ENCODE measurements at places on chromosomes 2 and 18. TPM values are rescaled to one million over a fixed set of nuclear protein-coding genes. Genes with fewer than 3 reads are reported as not detected.

The BZW1 gene
- total RNA-seq: 424 TPM

GRCh38 chr2:128412181-128412871 is 93.7 kb upstream of the HS6ST1 start:
- H3K27ac ChIP-seq: no peak overlapping the region
- DNase-seq: no peak
- H3K36me3 ChIP-seq: no peaks in the 10 kb centered on the region
- H3K4me1 ChIP-seq: peaks cover 22% of the 10 kb centered on the region
- H3K27me3 ChIP-seq: no peaks in the 10 kb centered on the region

The PLA2R1 gene
- total RNA-seq: 0.09 TPM

- no peak for DNase-seq
- no peaks in the 10 kb centered on the region for H3K27me3 ChIP-seq
- peaks cover 3% of the 10 kb centered on the region for H3K4me1 ChIP-seq
- H3K27ac ChIP-seq: peak overlapping the region; percentile 31
These were observed 70.6 kb upstream of the KLF7 start for GRCh38 chr2:207236156-207236935.

The HOXD3 gene
- total RNA-seq: 1.9 TPM

DNA sequence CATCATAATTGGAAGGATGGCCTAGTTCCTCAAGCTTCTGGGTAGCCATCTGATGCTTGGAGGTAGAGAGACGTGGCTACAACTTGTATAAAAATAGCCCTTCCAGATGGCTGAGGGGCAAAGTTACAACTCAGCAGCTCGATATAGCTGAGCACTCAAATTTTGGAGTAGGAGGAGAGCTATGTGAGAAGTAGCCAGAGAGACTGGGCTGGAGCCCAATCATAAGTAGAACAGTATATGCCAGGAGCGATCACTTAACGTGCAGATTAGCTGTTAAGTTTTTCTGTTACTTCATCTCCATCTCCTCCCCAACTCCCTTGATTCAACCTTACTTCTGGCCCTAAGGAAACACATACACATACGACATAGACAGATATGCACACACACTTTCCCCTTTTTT is 28.8 kb downstream of the CNRIP1 start:
- no peaks in the 10 kb centered on the region for H3K27me3 ChIP-seq
- no peaks in the 10 kb centered on the region for H3K36me3 ChIP-seq
- no peak overlapping the region for H3K4me3 ChIP-seq
- DNase-seq: no peak
- no peaks in the 10 kb centered on the region for H3K4me1 ChIP-seq

The FHOD3 gene
- 29.0 TPM for total RNA-seq

The ST6GAL2 gene
- 9.7 TPM for total RNA-seq

DNA sequence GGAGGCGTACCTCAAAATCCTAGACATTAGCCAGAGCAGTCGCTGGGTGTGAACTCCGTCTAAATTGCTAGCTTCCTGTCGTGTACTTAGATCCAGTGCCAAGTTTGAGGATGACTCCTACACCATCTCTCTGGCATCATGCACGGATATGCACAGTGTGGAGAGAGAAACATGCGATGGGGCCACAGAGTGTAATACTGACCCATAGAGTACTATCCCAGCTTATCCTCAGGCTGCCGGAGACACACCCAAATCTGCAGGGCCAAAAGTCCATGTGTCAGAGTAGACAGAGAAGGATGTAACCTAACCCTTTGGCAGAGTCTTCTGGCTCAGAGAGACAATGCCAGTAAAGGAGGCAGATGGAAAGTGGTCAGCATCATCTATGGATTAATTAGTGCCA is 84.2 kb downstream of the ARL4C start:
- DNase-seq: no peak
- H3K4me1 ChIP-seq: peaks cover 13% of the 10 kb centered on the region
- no peak overlapping the region for H3K4me3 ChIP-seq

- H3K27me3 ChIP-seq: no peaks in the 10 kb centered on the region
- H3K4me1 ChIP-seq: peaks cover 15% of the 10 kb centered on the region
- no peak overlapping the region for H3K27ac ChIP-seq
- no peak overlapping the region for H3K4me3 ChIP-seq
These were observed 1488.0 kb upstream of the CELF4 start for GRCh38 chr18:39053571-39053970.

DNA sequence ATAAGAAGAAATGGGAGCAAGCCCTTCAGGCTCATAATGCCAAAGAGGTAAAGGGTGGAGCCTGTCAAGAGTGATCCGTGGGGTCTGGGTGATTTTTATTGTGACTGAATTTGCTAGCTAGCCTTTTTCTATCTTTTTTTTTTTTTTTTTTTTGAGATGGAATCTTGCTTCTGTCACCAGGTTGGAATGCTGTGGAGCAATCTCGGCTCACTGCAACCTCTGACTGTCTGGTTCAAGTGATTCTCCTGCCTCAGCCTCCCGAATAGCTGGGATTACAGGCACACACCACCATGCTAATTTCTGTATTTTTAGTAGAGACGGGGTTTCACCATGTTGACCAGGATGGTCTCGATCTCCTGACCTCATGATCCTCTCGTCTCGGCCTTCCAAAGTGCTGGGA is 29.1 kb downstream of the DRC1 start:
- H3K4me1 ChIP-seq: peaks cover 18% of the 10 kb centered on the region
- no peak for DNase-seq
- H3K27ac ChIP-seq: no peak overlapping the region
- no peaks in the 10 kb centered on the region for H3K36me3 ChIP-seq
- H3K27me3 ChIP-seq: no peaks in the 10 kb centered on the region
- H3K4me3 ChIP-seq: no peak overlapping the region

The POTEE gene
- 1.0 TPM for total RNA-seq

The ACADL gene
- total RNA-seq: not detected

The APCDD1 gene
- total RNA-seq: 49.8 TPM

The COL5A2 gene
- 62.6 TPM for total RNA-seq

GRCh38 chr2:23149777-23150176 is 235.2 kb upstream of the KLHL29 start:
- H3K27ac ChIP-seq: no peak overlapping the region
- no peak overlapping the region for H3K4me3 ChIP-seq
- no peaks in the 10 kb centered on the region for H3K27me3 ChIP-seq
- DNase-seq: no peak
- H3K4me1 ChIP-seq: peaks cover 7% of the 10 kb centered on the region

The ASAP2 gene
- 51.8 TPM for total RNA-seq

DNA sequence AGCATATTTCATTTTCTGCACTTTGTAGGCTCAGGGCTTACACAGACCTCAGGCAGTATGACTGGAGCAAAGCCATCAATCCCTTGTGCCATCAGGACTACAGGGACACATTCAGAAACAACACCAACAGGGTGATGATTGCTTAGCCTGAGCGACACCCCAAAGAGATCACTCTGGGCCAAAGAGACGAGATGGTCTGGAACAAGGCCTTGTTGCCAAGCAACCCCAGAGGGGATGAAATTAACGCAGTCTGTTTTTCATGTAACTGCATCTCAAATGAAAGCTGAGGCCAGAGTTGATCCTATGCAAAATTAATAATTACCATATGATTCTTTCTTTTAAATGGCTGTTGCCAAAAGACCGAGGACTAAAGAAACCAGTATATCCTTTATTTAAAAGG is 20.2 kb upstream of the B3GNT2 start:
- peaks cover 8% of the 10 kb centered on the region for H3K4me1 ChIP-seq
- no peaks in the 10 kb centered on the region for H3K27me3 ChIP-seq
- no peak overlapping the region for H3K4me3 ChIP-seq
- no peaks in the 10 kb centered on the region for H3K36me3 ChIP-seq

The CTLA4 gene
- total RNA-seq: 1.3 TPM

The CYBRD1 gene
- total RNA-seq: 11.8 TPM

- no peak overlapping the region for H3K27ac ChIP-seq
- DNase-seq: no peak
- H3K27me3 ChIP-seq: no peaks in the 10 kb centered on the region
- peaks cover 6% of the 10 kb centered on the region for H3K4me1 ChIP-seq
- no peak overlapping the region for H3K4me3 ChIP-seq
These were observed 306.2 kb downstream of the SETBP1 start for GRCh38 chr18:44986933-44987332.

DNA sequence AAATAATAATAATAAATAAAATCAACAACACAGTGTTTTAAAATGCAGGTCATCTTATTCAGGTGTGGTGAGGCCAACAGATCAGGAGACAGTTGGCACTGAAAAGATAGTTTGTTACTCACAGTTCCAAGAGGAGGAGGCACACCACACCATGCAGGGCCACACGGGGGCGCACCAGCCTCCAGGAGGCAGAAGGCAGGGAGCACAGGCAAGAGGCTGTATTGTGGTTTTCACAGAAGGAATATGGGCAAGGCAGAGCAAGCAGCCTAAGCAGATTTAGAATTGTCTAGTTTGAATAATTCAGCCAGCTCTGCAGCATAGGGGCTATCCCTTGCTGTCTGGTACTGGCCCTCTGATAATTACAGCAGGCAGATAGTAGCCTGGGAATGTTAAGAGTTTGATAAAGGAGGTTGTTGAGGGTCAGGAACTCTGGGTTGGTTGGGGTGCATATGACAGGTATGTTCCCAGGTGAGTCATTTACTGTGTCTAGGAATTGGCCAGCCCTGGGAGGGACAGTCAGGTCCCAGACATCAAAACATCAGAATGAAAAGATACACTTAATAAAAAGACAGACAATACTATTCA is 31.3 kb downstream of the KIAA2012 start:
- no peaks in the 10 kb centered on the region for H3K36me3 ChIP-seq
- peak; percentile 62 for DNase-seq
- H3K4me3 ChIP-seq: no peak overlapping the region
- peaks cover 13% of the 10 kb centered on the region for H3K4me1 ChIP-seq

The TNFAIP6 gene
- 0.75 TPM for total RNA-seq

GRCh38 chr18:51196118-51196810 is 1.2 kb downstream of the MEX3C start:
- H3K4me1 ChIP-seq: peaks cover 41% of the 10 kb centered on the region
- no peaks in the 10 kb centered on the region for H3K27me3 ChIP-seq
- peak; percentile 10 for DNase-seq
- H3K27ac ChIP-seq: peak overlapping the region; percentile 86

- no peak overlapping the region for H3K27ac ChIP-seq
- no peaks in the 10 kb centered on the region for H3K27me3 ChIP-seq
- peaks cover 7% of the 10 kb centered on the region for H3K4me1 ChIP-seq
- H3K4me3 ChIP-seq: no peak overlapping the region
These were observed 73.5 kb downstream of the GLI2 start for GRCh38 chr2:120809151-120809550.

The CMPK2 gene
- 2.2 TPM for total RNA-seq

DNA sequence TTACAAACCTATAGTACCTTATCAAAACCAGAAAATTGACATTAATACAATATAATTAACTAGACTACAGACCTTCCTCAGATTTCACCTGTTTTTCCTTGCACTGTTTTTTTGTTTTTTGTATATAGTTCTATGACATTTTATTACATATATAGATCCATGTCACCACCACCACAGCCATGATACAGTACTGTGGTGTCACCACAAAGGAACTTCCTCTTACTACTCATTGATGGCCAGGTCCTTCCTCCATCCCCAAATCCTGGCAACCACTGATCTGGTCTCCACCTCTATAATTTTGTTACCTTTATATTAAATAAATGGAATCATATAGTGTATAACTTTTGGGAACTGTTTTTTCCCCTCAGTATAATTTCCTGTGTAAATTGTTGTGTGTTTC is 19.4 kb upstream of the ATP6V1B1 start:
- H3K27me3 ChIP-seq: peaks cover 20% of the 10 kb centered on the region
- no peak overlapping the region for H3K27ac ChIP-seq
- peaks cover 8% of the 10 kb centered on the region for H3K4me1 ChIP-seq
- peaks cover 6% of the 10 kb centered on the region for H3K36me3 ChIP-seq
- H3K4me3 ChIP-seq: no peak overlapping the region

The L3MBTL4 gene
- total RNA-seq: 0.65 TPM

DNA sequence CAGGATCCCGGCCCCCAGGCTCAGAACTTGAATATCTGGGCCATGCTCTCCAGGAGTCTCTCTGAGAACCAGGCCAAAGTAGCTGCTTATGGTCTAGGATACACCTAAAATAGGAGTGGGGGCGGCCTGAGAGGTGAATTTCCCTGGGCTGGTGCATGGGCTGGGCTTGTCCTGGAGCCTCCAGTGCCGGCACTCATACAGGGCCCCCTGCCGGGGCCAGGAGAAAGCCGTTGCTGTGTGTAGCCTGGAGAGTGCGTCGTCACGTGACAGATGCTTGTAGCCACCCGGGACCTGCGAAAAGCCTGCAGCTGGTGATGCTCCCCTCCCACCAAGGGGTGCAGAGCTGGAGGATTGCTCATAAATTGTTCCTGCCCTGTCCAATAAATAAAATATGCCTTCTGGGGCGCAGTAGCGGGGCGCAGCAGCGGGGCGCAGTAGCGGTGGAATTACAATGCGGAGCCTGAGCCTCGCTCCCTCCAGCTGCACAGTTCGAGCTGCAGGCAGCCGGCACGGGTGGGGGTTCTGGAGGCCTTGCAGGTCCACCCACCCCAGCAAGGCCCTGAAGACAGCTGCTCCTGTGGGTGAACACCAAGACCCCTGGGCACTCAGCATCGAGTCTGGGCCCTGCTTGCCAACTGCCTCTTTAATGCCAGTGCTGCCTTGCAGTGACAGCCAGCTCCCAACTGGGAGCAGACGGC is 289.9 kb downstream of the NDUFA10 start:
- peak; percentile 52 for DNase-seq
- H3K27ac ChIP-seq: no peak overlapping the region
- peaks cover 11% of the 10 kb centered on the region for H3K4me1 ChIP-seq

DNA sequence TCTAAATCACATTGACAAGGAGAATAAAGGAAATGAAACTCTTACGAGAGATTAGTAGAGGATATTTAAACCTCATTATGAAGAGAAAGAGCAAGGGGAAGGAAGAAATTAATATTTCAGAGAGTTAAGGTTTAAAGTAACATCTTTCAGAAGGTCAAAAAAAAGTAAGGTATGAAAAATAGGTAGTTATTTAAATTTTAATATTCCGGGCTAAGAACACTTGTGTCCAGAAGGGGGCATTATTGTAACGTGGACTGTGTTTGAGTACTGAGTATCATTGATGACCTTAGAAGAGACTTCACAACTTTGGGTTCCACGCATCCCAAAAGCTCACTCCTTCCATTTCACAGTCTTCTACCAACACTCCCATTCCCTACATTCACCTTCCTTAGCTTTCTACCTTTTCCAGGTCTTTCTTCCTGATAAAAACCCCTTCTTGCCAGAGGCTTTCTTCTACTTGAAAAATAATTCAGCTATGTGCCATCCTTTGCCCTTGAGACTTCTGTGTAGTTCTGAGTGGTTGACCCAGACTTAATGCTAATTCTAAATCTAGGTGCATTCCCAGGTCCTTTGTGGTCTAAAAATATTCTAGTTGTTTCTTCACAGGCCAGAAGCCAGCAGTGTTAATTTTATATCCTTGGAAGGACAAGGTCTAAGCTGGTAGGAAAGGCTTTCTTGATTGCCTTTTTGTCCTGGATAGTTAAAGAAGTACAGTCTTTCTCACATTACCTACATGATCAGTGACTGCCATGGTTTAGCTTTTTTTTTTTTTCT is 16.5 kb downstream of the DYNC1I2 start:
- peaks cover 11% of the 10 kb centered on the region for H3K4me1 ChIP-seq
- H3K27ac ChIP-seq: no peak overlapping the region
- H3K36me3 ChIP-seq: peaks cover 3% of the 10 kb centered on the region
- no peak for DNase-seq
- H3K27me3 ChIP-seq: no peaks in the 10 kb centered on the region
- H3K4me3 ChIP-seq: no peak overlapping the region
